ENCODE measurements at places on chromosomes 7 and 10.

GRCh38 chr7:126699707-126700106 is 553.0 kb downstream of the GRM8 start:
- no peak for DNase-seq

- DNase-seq, result peak; percentile 4
Measured at GRCh38 chr7:47474937-47475879, 106.7 kb downstream of the TNS3 start.

DNA sequence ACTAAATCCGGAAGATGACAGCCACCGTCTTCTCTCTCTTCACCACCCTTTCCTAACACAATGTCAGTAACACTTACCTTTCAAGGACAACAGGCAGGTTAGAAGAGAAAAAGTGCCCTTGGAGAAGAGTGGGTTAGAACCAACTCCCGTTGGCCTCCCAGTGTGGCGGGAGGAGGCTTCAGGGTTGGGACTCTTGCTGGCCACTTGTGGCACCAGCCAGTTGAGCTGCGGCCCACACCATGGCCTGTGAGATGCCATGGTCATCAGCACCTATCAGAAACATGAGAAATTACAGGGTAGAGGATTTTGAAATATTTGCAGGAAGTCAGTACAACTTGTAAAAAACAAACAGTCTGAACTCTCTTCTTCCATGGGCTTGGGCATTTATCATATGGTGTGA is 93.8 kb downstream of the MKI67 start:
- DNase-seq, result no peak

DNA sequence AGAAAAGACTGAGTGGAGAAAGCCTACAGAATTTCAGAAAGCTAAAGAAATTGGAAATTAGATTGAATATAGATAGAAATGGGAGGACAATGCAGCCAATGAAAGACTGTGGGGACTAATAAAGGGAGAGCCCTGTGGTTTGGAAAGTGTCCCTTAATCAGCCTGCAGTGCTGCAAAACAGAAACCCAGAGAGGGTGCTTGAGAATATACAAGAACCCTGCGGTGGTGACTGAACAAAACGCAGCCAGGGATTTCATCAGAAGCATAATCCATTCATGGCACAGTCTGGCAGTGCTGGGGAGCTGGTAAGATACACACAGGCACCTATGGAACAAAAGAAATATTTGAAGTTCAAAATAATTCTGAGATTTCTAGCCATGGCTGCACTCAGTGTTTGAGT is 19.1 kb downstream of the CEP41 start:
- no peak for DNase-seq

Measured in CD4-positive, alpha-beta T cell treated with Interleukin-15 for 4 hours (primary cell).